ENCODE measurements at places on chromosomes 7 and 10.

DNA sequence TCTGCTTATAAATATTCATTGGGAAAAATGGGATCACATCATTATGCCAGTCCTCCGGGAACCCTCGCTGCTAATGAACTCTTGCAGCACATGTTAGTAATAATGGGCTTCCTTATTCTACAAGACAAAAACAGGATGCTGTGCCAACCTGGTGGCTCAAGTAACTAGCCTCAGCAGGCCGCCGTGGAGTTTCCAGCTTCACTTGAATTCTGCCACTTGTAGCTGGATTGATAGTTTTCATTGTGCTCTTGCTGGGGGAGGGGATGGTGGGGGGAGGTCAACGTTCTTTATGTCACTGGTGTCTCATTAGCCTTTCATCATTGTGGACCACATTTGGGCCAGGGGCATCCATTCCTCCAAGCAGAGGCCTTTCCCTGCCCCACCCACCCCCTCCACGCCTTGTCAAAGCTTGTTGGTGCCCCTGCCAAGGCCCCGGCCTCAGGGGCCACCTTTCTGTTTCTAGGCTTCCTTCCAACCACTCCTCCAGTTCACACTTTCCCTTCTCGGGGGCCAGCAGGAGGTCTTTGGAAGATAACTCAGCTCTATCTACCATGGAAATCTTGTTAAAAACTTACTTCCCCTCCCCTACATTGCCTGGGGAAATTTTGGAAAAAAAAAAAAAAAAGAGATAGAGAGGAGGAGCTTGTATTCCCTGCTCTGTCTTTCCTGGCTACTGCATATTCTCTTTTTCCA is 153.9 kb downstream of the BMPER start:
- DNase-seq: no peak

- DNase-seq: no peak
Measured at GRCh38 chr7:27269455-27269854, 26.9 kb downstream of the EVX1 start.

- no peak for DNase-seq
Measured at GRCh38 chr10:86979977-86980448, 11.7 kb downstream of the ADIRF start.

DNA sequence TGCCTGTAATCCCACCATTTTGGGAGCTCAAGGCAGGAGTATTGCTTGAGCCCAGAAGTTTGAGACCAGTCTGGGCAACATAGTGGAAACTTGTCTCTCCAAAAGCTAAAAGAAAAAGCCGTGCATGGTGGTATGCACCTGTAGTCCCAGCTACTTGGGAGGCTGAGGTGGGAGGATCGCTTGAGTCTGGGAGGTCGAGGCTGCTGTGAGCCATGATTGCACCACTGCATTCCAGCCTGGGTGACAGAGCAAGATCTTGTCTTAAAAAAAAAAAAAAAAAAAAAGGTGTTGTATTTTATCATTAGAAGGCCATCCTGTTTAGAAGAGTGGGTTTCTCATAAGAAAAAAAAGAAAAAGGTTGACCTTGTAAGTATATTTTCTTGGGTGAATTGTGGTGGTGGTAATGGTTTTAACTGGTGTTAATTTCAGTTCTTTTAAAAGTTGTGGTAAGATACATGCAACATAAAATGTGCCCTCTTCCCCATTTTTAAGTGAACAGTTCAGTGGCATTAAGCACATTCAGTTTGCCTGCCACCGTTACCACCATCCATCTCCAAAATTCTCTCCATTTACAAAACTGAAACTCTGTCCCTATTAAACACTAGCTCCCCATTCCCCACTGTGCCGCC is 34.7 kb downstream of the GRIFIN start:
- no peak for DNase-seq

GRCh38 chr7:51234139-51234538 is 82.5 kb downstream of the COBL start:
- DNase-seq: no peak

- no peak for DNase-seq
Measured at GRCh38 chr10:7030134-7030855, 380.5 kb downstream of the SFMBT2 start.

DNA sequence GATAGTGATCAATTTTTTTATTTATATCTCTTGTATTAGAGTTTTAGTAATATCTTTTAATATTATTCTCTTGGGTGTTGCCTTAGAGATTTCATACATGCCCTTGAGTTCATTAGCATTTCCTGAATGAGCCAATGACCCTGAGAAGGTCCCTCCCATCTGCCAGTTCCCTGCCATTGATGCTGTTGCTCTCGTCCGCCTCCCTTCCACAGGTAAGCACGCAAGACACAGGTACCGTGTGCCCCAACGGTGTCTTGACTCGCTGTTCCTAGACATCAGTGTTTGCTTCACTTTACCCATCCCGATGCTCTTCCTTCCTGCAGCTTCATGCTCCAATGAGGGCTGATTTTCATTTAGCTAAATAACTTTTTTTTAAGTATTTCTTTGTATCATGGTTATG is 19.7 kb upstream of the PWWP2B start:
- DNase-seq: no peak

All from dermis microvascular lymphatic vessel endothelial cell (primary cell).